Kasumi-1 (cell line): ENCODE measurements at places on chromosomes 4 and X.
A peak's percentile ranks its signal among the peaks of the same experiment; 100 is the strongest.

DNA sequence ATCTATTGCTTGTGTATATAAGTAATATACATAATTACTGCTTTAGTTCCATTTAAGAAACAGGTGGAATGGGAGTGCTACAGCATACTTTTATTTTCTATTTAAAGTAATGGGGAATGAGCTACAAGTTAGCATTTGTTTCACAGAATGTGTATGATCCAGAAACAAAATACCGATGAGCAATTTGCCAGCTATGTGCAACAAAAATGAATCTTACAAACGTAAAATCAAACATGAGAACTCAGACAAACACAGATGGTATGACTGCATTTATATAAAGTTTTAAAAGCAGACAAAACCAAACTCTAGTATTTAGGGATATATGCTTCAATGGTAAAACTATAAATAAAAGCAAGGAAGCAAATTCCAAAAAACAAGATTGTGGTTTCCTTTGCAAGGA is 141.7 kb downstream of the PAPSS1 start:
- no peak for DNase-seq

DNA sequence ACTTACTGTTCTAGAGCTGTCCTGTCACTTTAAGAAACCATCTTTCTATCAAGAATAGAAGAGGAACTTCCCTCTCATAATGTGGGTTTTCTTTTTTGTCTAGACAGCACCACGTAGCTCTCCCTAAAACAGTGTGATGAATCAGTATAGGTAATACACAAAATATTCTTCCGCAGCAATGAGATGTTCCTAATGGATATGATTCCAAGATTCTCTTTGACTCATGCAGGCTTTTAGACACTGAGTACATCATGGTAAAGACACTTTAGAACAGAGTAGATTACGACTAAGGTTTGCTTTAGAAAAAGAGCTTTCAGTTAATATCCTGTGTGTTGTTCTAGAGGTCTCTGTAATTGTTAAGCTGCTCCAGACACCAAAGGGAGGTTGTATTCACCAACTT is 69.8 kb downstream of the PTTG2 start:
- peak; percentile 38 for DNase-seq

- no peak for DNase-seq
Measured at GRCh38 chr4:52982946-52983340, 120.8 kb downstream of the RASL11B start.

DNA sequence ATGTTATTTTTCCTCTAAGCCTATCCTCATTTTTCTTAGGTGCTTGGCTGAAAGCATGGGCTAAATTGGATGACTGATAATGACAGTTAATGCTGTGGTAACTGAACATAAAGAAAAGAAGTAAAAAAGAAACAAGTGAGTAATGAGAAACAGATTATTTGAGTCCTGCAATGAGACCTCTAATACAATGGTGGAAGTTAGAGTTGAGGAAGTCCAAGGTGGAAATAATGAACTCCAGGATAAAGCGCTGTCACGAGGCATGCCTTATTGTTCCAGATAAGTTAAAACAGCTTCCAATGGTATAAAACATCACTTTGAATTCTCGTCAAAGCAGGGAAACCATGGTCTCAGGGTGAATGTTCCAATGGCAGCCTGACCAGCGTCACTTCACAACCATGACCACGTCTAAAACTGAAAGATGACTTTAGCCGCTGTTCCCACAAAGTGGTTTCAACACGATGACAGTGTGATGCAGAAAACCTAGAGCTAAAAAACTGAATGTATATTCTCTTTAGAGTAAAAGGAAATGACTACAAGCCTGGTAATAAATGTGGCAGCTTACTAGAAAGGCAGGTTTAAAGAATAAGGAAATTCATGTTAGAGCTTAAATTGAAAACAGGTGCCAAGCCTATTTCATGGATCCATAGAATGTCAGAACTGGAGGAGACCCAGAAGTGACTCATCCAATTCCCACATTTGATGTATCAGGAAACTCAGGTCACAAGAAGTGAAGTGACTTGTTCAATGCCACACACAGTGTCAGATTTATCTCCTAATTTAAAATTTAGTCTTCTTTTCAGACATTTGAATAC is 202.6 kb upstream of the GYPA start:
- DNase-seq = no peak

DNA sequence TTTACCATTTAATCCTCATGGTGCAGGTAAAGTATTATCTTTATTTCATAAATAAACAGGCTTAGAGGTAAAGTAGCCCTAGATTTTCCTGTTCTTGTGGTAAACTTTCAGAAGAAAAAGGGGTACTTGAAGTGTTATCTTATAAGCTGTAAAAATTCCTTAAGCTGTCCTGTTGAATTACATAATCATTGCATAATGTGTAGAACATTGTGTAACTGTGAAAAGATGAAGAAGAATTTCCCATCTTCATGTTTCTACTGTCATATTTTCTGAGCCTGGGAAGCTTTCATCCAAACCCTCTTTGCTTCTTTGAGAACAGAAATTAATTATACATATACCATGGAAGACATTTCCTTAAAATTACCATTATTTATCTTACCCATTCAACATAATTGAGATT is 90.5 kb downstream of the ELOVL6 start:
- no peak for DNase-seq

DNA sequence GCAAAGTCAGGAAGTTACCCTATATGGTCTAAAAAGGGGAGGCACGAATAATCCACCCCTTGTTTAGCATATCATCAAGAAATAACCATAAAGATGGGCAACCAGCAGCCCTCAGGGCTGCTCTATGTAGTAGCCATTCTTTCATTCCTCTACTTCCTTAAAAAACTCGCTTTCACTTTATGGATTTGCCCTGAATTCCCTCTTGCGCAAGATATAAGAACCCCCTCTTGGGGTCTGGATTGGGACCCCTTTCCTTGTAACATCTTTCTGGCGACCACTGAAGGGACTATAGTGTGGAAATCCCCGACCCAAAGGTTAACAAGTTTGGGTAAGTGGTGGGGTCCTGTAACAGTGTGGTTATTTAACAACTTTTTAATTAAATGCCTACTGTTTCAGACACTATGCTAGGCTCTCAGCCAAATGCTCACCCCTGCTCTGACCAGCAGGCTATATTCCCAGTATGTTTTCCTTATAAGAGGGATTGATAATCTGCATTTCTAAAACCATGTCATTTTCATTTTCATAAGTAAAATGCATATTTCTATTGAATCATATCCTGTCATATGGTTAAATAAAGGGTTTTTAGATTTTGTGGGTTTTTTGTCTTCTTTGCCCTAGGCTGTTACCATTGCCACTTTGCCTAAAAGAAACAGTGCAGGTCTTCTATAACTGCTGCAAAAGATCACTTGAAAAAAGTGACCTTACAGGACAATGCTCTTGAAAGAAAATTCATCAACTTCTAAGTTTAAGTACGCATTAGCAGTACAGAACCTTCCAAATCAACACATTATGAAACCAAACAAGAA is 41.5 kb downstream of the ANAPC10 start:
- DNase-seq = no peak

- DNase-seq = no peak
Measured at GRCh38 chrX:115949900-115950822, 220.4 kb upstream of the AGTR2 start.

DNA sequence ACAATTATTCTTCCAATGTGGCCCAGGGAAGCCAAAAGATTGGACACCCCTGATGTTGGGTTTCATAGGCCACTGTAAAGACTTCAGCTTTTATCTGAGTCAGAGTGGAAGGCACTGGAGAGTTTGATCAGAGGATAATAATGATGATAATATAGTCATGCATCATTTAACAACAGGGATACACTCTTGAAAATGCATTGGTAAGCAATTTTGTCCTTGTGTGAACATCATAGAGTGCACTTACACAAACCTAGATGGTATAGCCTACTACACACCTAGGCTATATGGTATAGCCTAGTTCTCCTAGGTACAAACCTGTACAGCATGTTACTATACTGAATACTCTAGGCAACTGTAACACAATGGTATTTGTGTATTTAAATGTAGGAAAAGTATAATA is 70.5 kb downstream of the COQ2 start:
- no peak for DNase-seq

DNA sequence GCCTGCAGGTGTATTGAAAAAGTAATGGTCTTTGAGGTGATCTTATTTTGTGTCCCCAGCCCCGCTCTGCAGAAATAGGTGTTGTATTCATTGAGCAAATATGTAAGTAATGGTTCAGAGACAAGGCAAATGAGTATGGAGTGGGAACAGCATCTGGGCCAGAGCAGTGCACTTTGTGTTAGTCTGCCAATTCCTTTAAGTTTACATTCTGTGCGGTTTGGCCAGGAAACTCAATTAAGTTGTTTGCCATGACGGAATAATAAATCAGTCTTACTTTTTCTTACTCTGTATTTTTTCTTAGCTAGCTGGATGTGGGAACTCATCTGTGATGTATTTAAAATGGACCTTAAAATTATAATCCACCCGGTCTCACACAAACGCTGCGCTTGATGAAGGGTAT is 12.6 kb downstream of the DCLK2 start:
- DNase-seq = no peak
